ENCODE measurements at places on chromosomes 3 and 15.

GRCh38 chr15:58406811-58407210, 25.0 kb upstream of the LIPC start:
- no peak for DNase-seq

DNA sequence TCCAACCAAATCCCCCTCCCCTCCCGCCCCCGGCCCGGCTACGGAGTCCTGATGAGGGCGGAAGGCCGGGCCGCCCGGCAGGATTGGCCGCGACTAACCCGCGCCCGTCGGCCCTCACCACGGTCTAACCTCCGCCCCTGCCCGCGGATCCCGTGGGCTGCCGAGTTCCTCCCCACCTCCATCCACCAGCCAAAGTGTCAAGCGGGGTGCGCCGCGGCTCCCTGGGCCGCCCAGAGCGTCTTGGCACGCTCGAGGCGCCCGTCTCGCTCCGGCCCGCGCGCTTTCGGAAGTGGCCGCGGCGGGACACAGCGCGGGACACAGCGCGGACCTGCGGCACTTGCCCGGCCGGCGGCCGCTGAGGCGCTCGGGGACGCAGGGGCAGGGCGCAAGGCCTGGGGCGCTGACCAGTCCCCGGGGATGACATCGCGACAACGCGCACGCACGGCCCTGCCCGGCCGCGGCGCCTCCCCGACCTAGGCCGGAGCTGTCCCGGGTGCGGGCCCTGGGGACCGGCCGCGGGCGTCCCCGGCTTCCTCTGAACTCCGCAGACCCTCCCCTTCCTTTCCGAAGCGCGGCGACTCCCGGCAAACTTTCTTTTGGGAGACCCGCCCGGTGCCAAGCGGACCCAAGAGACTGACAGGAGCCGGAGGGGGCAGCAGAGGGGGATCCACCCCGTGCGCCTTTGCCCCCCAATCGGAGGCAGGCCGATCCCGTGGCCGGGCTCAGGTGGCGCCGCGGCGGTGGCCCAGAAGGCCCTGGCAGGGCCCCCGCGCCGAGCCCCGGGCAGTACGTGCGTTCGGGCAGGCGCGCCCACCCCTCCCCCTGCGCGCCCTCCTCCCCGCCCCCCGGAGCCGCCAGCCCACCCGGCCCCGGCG, 112.8 kb upstream of the ICE2 start:
- no peak for DNase-seq

DNA sequence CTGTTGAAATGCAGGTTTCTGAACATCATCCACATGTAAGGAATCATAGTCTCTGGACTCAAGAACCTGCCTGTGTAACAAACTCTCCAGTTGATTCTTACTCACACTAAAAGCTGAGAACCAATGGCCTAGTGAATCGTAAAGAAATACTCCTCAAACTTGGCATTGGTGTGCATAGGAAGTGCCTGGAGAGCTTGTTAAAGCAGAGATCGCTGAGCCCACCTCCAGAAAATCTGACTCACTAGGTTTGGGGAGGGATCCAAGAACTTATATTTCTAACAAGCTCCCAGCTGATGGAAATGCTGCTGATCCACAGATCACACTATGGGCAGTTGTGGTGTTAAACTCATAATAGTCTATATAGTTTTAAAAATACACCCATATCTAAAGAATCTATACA, 55.8 kb upstream of the LMCD1 start:
- no peak for DNase-seq

- DNase-seq, result no peak
Measured at GRCh38 chr15:77591968-77592613, 40.6 kb downstream of the LINGO1 start.

- DNase-seq, result no peak
Measured at GRCh38 chr15:50888054-50888453, 20.4 kb upstream of the AP4E1 start.

DNA sequence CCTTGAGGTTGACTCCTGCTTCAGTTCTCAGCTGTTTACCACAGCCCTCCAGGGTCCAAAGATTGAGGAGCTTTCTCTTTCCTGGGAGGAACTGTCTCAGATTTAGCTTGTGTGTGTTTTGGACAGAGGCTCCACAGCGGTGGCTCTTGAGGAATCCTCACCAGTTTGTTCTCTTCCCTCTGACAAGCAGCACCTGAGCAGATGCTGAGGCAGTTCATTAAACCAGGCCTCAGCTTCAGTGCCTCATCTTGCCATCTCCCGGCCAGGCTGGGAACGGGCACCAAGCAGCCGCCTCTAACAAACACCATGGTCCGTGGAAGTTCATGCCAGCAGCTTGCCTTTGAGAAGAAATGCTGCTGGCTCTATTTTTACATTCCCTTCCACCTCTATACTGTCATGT, 25.8 kb upstream of the TIMP4 start:
- no peak for DNase-seq

- DNase-seq, result no peak
Measured at GRCh38 chr3:41893977-41894376, 67.9 kb downstream of the ULK4 start.
